CD8-positive, alpha-beta memory T cell (primary cell): ENCODE measurements at places on chromosomes 4 and X.

- no peak for DNase-seq
Measured at GRCh38 chr4:144954230-144954629, 143.8 kb downstream of the ANAPC10 start.

GRCh38 chr4:100823066-100823992 lies 305.5 kb upstream of the EMCN start:
- DNase-seq: no peak

DNA sequence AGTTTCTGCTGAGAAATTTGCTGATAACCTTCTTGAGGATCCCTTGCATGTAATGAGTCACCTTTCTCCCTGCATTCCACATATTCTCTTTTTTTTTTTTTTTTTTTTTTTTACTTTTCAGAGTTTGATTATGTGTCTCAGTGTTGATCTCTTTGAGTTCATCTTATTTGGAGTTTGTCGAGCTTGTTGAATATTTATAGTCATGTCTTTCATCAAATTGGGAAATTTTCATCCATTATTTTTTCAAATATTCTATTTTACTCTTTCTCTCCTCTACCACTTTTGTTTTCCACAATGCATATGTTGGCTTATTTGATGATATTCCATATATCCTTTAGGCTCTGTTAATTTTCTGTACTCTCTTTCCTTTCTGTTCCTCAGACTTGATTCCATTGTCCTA lies 136.1 kb downstream of the MAD2L1 start:
- DNase-seq: no peak

DNA sequence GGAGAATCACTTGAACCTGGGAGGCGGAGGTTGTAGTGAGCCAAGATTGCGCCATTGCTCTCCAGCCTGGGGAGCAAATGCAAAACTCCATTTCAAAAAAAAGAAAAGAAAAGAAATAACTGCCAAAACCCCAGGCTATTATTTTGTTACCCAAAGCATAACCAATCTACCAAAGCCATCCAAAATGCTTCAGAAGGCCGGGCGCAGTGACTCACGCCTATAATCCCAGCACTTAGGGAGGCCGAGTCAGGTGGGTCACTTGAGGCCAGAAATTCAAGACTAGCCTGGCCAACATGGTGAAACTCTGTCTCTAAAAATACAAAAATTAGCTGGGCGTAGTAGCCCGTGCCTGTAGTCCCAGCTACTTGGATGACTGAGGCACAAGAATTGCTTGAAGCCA lies 49.8 kb downstream of the SMIM31 start:
- no peak for DNase-seq

DNA sequence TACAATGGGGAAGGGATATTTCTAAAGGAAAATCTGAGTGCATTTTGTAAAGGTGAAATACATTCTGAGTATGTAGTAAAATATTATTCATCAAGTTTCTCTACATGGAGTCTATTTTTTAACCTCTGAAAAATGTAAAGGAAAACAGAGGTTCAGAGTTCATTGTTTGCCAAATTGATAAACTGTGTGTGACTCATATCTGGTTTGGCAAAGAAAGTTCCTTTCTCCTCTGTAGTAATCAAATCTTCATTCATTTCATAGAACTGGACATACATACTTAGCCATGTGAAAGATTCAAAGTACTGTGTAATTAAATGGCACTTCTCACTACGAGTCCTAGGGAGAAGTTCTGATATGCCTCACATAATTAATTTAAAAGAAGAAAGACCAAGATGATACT lies 61.6 kb downstream of the HPGD start:
- no peak for DNase-seq

DNA sequence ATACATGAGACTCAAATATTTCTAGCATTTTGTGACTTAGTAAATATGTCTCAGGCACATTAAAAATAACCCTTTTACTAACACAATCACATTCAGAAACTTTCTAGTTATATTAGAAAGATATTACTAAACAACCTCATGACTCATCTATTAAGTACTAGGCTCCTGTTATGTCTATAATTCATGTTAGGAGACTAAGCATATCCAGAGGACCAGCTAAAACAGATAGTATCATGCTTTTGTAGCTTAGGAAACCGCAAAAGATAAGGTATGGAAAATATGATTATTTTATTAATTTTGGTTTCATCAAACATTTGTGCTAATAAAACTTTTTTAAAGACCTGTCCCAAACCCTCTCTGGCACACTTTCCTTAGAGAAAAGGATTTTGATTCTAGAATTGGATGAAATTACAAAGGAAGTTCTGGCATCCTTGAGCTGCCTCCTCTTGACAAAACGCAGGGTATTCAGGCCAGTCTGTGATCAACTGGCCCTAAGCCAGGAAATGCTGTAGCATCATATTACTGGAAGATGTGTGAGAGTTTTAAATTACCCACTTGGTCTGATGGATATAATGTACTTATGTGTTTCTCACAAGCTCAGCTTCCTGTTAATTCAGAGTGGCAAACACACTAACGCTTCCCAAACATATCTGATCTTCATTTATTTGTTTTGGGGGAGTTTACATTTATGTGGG lies 60.4 kb downstream of the NRK start:
- DNase-seq: no peak

DNA sequence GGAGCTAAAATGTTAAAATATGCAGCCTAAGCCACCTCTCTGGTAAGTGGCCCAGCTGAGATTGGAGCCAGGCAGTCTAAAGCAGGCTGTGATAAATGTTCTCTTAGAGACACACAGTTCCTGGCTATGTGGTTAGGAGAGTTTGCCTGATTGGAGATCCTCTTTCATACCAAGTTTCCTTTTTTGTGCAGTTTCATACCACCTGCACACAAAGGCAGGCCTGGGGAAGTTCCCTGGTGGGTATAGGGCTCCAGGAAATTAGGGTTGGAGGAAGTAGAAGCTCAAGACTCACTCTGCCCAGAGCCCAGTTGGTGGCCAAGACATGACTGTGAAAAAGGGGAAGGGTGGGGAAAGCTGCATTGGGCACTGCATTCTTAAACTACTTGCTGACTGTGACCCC lies 16.9 kb downstream of the CYBB start:
- DNase-seq: no peak

GRCh38 chr4:173924561-173924960 lies 358.9 kb downstream of the FBXO8 start:
- DNase-seq: no peak

DNA sequence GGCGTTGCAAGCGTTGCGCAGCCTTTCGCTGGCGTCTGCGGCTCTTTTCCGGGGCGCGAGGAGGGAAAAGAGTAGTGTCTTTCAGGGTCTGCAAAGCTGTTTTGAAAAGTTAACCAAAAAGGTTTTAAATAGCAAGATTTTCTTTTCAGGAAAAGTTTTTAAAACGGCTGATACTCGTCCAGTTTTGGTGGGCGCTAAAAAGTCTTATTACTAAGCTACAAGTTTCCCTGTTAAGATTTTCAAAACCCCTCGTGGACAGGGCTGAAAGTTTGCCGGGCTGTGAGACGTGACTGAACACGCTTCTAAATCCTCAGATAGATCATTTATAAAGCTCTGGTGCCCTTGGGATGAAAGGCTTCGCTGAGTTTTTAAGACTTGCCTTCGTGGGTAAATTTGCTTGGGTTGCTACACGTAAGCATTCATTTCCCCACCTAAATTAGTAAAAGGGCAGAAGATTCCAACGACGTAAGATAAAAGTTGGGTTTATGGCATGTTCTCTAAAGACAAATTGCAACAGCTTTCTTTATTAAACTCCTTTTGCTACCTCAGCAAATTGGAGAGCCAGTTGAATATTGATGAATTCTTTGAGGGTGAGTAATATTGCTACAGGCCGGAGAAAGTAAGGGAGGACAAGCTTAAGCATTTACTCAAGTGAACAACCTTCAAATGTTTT lies 91.5 kb downstream of the HPRT1 start:
- DNase-seq: no peak

GRCh38 chr4:47784222-47784621 lies 53.6 kb downstream of the CORIN start:
- no peak for DNase-seq

DNA sequence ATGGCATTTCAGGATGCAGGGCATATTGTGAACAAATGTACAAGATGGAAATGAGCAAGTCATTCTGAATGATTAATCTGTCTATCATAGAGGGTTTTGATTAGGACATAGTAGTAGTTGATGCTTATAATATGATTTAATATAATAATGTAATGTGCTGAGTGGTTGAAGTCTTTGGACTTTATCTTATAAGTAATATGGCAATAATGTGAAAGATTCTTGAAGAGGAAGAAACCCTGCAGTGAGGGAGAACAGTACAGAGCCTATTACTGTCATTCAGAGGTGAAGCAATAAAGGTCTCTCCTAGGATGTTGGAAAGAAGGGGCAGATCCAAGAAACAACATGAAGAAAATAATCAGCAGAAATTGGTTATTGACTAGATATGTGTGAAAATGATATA lies 16.6 kb downstream of the NFKB1 start:
- no peak for DNase-seq

DNA sequence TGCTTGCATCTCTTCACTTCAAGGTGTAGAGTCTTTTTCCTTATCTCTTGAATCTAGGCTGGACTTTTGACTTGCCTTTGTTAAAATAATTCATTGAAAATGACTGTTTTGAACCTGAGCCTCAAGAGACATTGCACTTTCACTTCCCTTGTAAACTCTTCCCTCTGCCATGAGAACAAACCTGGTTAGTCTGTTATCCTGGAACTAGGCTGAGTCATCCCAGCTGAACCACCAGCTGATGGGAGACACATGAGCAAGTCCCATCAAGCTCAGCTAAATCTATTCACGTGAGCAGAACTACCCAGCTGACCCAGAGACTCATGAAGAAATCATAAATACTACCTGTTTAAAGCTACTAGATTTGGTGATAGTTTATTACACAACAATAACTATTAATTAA lies 202.3 kb upstream of the CENPE start:
- DNase-seq: no peak

DNA sequence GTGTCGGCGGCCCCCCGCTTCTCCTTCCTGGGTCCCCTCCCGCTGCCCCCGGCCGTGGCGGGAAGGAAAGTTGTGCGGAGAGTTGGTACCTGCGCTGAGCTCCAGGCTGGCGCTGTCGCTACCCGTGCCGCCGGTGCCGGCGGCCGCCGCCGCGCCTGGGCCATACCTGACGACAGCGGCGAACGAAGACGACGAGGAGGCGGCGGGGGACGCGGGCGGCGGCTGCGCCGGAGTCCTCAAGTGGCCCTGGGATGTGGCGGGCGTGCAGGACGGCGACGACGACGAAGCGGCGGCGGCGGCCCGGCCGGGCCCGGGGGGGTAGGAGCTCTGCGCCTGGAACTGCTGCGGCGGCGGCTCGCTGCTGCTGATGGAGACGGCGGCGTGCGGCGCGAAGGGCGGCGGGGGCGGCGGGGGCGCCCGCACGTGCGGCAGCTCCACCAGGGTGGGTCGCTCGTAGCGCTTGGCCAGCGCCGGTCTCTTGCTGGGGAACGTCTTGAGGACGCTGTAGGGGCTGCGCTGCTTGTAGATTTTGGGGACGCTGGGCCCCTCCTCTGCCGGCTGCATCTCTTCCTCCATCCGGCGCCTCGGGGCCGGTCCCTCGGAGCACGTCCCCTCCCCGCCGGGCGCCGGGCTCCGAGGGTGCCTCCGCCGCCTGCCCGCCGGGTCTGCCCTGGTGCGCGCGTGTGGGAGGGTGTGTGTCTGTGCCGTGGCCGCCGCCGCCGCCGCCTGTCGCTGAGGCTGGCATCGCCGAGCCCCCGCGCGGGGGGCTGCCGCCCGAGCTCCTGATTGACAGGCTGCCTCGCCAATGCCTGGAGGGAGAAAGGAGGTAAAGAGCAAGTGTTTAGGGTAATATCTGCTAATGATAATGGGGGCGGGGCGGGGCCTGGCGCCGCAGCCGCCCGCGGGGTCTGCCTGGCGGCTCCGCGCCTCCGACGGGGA lies 618 bp downstream of the BEND4 start:
- no peak for DNase-seq

DNA sequence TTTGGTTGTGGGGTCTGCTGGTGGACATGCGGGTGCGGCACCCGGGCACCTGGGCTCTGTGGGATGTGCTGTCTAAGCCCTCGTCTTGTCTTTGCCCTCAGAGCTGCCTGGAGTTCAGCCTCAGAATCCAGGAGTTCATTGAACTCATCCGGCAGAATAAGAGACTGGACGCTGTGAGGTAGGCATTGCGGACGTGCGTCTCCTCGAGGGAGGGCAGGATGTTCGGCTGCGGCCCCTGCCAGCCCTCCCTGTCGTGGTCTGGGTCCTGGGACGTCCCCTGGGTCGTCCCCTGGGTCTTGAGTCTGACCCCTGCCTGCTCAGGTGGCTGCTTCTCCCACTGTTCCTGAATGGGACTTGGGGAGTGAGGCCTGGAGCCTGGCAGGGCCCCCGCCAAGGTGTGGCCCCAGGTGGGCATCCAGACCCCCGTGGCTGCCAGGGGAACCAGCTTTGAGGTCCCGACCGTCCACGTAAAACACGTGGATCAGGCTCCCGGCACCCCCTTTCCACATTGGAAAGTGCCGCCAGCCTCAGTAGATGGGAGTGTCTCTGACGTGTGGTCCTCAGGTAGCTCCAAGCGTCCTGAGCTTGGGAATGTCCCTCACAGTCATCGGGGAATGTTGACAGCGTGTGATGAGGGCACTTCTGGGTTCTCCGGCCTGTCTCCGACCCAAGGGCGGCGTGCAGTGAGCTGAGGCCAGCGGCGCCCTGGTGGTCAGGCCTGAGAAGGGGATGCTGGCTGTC lies 19.3 kb upstream of the UVSSA start:
- DNase-seq: no peak

GRCh38 chr4:10688022-10688421 lies 3.5 kb upstream of the CLNK start:
- DNase-seq: no peak

GRCh38 chr4:65865489-65865888 lies 195.2 kb upstream of the EPHA5 start:
- no peak for DNase-seq

DNA sequence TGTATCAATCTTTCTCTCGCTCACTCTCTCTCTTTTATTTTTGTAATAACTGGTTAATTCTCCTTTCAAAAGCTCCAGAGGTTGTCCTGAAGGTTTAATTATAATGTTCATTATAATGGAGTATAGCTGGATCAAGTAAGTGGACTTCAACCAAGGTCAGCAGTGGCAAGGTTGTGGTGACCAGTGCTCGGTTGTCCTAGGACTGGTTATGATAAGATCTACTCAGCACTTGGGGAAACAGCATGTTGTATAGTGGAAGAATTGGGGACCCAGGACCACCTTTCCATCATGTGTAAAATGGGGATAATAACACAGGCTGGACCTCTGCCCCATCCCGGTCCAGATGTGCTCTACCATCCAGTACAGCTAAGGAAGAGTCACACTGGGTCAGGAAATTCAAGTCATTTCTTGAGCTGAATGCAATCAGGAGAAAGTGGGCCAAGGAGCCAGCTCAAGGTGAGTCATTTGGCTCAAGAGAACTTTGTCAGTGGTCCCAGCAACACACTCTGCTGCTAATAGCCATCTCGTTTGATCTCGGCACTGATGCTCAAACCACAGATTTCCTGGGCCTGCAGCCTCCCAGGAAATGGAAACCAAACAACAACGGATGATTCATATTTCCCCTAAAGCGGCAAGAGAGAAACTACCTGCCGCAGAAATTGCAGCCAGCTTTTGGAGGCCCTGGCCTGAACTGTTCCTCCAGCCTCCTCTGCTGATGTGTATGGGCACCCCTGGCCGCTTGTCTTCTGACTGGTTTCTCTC lies 123.6 kb upstream of the RBPJ start:
- DNase-seq: peak; percentile 64
